ENCODE measurements at places on chromosomes 12 and 14.
A peak's percentile ranks its signal among the peaks of the same experiment; 100 is the strongest.

DNA sequence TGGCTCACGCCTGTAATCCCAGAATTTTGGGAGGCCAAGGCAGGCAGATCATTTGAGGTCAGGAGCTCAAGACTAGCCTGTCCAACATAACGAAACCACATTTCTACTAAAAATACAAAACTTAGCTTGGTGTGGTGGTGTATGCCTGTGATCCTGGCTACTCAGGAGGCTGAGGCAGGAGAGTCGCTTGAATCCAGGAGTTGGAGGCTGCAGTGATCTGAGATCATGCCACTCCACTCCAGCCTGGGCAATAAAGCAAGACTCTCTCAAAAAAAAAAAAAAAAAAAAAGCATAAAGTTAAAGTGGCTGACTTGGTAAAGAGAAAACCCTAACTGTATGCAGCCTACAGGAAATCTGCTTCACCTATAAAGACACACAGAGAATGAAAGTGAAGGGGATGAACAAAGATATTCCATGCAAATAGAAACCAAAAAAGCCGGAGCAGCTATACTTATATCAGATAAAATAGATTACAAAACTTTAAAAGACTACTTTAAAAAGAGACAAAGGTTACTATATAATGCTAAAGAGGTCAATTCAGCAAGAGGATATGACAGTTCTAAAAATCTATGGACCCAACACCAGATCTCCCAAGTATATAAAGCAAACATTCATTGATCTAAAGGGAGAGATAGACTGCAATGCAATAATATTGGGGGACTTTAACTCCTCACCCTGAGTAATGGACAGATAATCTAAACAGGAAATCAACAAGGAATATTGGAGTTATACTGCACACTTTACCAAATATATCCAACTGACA, 4.1 kb downstream of the CLEC2B start:
- peak; percentile 63 for DNase-seq

GRCh38 chr12:118050972-118051910, 9.7 kb downstream of the WSB2 start:
- no peak for DNase-seq

- no peak for DNase-seq
Measured at GRCh38 chr12:26740348-26740747, 92.6 kb downstream of the ITPR2 start.

DNA sequence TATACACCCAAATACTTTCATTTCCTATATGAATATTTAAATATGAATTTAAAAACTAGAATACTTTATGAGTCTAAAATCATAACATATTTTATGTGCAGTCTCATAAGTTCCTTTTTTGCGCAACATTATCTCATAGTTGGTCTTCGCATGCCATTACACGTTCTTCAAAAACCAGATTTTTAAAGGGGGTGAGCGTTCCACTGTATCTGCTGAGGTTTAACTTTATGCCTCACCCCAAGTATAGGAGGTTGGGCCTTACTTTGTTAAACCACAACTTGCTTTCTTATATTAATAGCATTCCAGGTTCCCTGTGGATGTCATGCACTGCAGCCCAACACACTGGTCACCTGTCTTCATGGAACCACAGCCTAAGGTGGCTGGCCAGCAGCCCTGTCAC, 118.6 kb downstream of the APAF1 start:
- DNase-seq = no peak

GRCh38 chr14:71212683-71213107, 305.4 kb downstream of the PCNX1 start:
- no peak for DNase-seq

GRCh38 chr12:62164036-62164435, 96.2 kb upstream of the USP15 start:
- DNase-seq = no peak

DNA sequence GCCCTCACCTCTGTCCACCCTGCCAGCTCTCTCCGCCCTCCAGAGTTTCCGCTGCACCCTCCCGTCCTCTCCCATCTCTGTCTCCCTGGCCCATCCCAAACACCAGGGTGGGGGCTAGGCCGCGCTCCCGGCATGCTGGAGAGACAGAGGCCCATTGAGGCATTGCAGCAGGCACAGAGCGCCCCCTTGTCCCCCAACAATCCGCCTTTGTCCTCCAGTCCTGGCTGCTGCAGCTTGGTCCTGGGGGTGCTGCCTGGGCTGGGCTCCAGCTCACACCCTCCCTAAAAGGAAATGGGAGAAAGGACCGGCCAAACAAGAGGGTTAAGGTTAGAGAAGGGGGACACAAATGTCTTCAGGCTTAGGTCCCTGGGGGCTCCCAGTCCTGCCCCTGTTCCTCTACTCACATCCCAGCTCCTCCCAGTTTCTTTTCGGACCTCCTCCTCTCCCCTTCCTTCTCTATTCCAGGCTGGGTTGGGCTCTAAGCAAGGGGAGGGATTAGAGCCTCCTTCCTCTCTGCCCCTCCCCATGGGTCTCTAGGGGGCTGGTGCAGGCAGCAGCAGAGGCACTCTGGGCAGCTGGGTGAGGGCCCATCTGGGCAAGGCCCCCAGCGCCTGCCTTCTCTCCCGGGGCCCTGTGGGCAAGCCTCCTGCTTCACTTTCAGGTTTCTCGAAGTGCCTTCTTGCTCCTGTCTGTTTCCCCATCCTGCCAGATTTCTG, at the start of gene CMTM5:
Gene CMTM5, plus strand, starts transcription at position 565 of the 716 bp plus-strand sequence. CDS start 206 bp downstream, outside the sequence.
- DNase-seq = no peak

GRCh38 chr12:23722655-23723054, 226.8 kb downstream of the SOX5 start:
- DNase-seq = no peak

- DNase-seq = peak; percentile 77
Measured at GRCh38 chr12:126069549-126070165, 1004.4 kb downstream of the AACS start.

Measured in DMS53 (cell line).